ENCODE measurements at places on chromosomes 6 and 20.

GRCh38 chr20:32980131-32980941, 23.9 kb downstream of the SUN5 start:
- no peak for DNase-seq

DNA sequence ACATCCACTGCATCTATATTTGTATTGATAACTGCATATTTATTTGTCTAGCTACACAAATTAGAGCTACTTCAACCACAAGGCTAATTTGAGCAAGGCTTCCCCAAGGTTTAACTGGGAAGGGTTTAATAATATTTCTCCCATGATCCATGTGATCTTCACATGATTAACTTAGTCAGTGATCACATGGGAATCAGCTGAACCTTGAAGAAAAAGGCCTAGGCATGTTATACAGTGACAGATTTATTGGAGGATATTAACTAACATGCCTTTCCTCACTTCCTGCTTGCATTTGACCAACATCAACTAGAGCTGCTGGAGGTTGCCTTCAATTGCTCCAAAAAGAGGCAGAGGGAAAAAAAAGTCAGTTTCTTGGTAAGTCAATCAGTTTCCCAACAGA, 417.0 kb downstream of the HAO1 start:
- DNase-seq: no peak

GRCh38 chr6:119620846-119621555, 271.4 kb upstream of the MAN1A1 start:
- no peak for DNase-seq

DNA sequence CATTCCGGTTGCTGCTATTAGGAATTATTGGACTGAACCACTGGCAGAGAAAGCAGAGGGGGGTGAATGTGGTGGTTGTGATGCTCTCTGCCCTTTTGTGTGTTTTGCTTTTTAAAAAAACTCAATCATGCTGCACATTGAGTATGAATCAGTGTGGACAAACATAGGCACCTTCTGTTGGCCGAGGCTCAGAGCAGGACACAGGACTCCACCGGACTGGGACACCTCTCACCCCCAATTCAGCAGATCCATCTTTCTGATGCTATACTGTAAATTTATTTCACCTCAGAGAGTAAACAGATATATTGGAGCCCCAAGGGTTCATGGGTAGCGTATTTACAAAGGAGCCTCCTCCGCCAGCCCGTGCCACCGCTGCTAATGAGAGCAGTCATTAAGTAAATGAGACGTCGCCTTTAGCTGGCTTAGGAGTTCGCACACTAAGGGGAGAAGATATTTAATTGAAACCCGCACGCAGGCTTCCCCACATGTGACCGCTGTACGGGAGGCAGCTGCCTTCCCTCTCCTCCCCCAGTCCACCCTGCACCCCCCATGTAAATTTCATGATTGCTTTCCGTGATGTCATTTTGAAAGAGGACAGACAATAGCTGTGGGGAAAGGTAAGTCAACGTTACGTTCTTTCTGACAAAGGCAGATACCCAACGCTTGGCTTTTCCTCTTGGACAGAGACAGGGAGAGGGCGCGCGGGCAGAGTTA, at the start of gene MYT1:
Gene MYT1, plus strand, starts transcription at position 330 of the 714 bp plus-strand sequence. CDS start 34,410 bp downstream, outside the sequence.
- DNase-seq: no peak

DNA sequence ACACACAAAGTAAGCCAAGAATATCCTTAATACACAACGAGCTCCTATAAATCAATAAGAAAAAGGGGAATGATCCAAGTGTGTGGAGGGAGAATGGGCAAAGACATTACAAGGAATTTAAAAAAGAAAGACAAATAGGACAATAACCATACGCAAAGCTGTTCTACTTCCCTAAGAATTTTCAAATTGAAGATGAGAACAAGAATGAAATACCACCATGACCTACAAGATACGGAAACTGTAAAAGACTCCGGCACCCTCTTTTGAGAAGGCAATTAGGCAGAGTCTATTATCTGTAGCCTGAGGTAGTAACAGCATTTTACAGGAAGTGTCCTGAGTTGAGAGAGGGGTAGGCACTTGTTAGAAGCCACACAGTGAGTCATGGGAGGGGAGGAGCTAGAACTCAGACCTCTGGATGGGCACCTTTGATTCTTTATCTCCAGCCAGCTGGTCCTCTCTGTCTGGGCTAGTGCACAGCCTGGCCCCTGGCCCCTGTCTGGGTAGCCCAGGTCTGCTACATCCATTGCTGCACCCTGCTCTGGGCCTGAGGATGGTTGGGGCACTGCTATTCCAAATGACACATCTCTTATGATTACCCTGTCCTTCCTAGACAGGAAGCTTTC, 15.3 kb downstream of the RSPO4 start:
- DNase-seq: no peak

- DNase-seq: no peak
These were observed 54.2 kb upstream of the MLIP start for GRCh38 chr6:54057058-54057457.

DNA sequence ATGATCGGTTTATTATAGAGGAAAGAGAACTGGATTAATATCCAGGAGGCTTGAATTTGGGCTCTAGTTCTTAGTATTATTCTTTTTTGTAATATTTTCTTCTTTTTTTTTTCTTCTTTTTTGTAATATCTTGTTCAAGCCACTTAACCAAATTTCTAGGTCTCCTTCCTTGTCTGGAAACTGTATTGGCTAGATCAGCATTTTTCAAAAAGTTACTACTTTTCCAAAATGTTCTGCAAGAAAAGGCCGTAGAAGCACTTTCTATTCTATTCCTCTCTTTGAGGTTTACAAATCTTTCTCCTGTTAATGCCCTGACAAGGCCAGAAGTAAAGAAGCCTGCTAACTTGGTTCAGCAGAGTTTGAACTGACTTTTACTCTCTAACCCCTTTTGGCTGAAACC, 12.0 kb downstream of the BMP6 start:
- no peak for DNase-seq

Measured in nephron progenitor cell (in vitro differentiated cells).